Left forelimb (tissue), 1 donor: ENCODE measurements at places on chromosomes 7 and 10.

DNA sequence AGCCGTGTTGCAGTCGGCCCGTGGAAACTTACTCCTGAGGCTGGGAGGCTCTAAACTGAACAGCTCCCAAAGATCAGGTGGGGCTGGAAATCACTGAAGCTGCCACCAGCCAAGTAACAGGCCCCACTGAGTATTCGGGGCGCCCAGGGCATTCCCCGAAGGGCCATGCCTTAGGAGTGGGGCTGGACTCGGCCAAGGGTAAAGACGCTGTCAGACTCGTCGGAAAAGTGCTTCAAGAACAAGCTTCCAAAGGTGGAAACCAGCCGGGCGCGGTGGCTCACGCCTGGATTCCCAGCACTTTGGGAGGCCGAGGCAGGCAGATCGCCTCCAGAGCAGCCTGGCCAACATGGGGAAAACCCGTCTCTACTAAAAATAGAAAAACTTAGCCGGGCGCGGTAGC lies 102.8 kb downstream of the GALNT11 start:
- no peak for DNase-seq

DNA sequence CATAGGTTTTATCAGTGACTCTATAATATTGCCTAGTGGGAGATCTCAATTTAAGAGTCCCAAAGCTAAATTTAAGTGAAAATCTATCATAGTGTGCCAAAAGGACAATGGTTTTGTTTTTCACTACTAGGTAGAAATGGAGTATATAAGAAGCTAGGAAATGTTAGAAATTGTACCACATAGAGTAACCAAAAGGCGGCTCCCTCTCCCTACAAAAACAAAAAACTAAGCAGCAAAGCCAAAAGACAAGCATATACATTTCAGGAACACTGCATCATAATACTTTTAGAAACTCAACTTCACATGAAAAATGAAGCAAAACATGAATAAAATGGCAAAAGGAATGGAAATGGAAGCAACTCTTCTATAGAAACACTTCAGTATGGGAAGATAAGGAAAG lies 271.6 kb downstream of the CACNA2D1 start:
- no peak for DNase-seq

DNA sequence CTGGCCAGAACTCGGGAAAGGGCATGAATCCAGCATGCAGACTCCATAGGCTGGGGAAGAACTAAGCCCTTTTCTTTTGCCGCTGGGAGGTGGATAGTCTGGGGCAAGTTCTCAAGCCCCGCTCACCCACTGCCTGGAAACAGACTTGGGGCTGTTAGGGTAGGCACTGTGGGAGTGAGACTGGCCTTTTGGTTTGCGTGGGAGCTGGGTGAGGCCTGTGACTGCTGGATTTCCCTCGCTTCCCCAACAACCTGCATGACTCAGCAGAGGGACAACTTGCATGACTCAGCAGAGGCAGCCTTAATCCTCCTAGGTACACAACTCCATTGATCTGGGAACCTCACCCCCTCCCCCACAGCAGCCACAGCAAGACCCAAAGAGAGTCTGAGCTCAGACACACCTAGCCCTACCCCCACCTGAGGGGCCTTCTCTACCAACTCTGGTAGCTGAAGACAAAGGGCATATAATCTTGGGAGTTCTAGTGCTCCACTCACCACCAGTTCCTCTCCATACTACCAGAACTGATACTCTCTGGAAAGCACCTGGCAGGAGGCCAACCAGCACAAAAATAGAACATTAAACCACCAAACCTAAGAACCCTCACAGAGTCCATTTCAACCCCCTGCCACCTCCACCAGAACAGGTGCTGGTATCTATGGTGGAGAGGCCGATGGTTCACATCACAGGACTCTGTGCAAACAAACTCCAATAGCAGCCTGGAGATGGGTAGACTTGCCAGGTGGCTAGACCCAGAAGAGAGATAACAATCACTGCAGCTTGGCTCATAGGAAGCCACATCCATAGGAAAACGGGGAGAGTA lies 81.4 kb upstream of the LAMB4 start:
- DNase-seq: no peak

DNA sequence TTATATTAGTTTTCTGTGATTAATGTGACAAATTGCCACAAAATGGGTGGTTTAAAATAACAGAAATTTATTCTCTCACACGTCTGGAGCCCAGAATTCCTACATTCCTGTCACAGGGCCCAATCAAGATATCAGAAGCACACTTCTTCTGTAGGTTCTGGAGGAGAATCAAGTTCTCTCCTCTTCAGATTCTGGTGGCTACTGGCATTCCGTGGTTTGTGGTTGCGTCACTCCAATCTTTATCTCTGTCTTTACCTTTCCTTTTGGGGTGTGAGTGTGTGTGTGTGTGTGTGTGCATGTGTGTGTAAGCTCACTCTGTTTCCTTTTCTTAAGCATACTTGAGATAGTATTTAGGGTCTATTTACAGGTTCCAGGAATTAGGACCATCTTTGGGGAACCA lies 115.5 kb upstream of the DKK1 start:
- DNase-seq: no peak

DNA sequence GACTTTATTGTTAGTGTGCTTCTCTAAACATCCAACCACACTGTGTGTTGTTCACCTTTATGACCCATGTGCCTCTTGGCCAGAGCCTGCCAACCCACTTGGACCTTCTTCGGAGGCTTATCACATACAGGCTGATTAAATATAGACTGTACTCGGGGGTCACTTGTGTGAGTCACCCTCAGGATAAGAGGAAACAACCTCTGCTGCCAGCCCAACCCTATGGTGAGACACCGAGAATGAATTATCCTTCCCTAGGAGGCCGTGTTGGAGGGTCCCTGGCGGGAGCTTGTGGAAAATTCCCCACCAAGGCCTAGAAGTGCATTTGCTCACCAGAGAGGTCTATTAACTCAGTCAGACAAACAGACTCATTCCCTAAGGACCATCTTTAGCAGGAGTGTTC lies 63.0 kb downstream of the FAS start:
- no peak for DNase-seq

DNA sequence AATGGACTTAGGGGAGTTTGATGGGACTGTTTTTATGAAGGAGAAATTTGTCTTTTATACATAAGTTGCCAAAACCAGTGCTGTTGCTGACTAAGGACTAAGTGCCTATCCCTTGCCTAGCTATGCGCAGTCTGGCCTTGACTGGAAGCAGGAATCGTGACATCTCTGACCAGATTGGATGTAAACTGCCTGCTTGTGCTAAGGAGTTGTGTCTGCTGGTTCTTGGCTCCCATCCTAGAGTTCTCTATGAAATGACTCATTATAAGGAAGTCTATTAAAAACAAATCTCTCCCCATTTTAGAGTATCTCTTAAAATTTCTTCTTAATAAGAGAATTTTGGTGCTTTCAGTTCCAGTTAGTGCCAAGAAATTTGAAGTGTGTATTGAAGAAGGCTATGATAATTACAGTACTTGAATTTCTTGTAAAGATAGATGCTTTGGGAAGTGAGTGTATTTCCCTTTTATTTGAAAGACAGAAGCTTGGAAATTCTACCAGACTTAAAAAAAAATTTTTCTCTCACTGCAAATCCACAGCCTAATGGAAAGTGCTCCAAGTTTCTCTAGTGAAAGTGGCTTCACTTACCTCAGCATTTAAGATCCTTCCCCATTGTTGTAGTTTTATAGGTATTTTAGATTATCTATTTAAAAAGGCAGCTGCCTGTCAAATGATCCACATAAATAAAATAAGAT lies 77.6 kb downstream of the BICC1 start:
- DNase-seq: no peak

- DNase-seq: no peak
These were observed 100.9 kb upstream of the PDLIM1 start for GRCh38 chr10:95391581-95392216.
